ENCODE measurements at places on chromosomes 11 and 22.

DNA sequence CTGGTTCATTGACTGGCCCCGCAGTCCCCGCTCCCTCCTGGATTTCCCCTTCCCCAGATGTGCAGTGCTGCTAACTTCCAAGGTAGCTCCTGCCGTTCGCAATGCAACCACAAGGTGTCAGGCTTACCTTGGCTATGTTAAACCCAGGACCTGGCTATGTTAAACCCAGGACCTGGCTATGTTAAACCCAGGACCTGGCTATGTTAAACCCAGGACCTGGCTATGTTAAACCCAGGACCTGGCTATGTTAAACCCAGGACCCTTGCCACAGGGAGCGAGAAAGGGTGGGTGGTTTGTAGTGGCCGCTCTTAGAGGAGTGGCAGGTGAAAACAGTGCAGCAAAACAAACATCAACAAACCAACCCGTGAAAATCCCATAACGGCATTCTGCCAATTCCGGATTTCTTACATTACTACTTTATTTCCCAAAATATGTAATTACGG lies 2.9 kb upstream of the ADAMTS8 start:
- DNase-seq = peak; percentile 83

- DNase-seq = no peak
Observed at GRCh38 chr22:45998638-45999378, 21.8 kb upstream of the WNT7B start.

DNA sequence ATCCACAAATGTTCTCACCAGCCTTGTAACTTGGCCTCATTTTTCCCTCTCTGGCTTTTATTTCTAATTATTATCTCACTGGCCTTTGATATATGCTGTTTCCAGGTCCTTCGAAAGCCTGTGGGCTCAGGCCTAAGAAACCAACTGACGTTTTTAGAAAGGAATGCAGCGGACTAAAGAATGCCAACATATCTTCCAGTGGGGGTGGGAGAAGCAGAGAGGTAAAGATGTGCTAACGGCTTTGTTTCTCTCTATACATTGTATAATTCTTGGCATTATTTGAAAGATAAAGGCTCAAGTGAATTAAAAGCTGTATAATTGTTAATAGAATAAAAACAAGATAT lies 28.2 kb downstream of the OR6Q1 start:
- DNase-seq = no peak

DNA sequence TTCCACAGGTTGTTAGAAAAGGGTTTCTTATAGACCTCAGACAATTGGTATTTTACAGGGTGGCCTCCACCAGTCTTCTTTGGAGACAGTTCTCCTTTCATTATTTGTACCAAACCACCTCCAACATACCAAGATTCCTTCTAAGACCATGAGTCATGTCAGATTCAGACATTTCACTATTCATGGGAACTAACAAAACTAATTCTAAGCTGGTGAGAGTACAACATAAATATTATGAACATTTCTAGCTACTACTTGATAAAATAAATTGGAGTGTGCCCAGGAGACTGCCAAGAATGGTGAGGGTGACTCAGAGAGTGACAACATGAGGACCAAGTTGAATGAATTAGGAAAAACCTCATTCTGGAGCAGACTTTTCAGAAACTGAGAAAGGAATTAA lies 494.6 kb upstream of the LRRC4C start:
- DNase-seq = no peak

DNA sequence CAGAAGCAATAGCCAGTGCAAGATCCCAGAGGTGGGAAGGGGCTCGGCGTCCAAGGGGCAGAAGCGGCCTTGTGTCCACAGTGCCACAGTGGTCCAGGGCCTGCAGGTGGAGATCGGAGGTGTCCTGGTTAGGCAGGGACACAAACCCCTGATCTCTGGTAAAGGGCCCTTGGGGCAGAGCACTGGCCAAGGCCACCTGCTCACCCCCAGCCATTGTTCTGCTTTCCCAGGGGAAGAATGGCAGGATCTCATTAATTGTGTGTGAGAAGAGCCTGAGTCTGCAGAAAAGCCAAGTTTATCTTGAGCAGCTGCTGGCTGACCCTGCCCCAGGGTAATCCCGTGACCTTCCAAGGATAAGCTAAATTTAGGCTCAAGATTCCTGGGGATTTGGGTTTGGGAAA lies 3.1 kb upstream of the CLDN5 start:
- DNase-seq = no peak

DNA sequence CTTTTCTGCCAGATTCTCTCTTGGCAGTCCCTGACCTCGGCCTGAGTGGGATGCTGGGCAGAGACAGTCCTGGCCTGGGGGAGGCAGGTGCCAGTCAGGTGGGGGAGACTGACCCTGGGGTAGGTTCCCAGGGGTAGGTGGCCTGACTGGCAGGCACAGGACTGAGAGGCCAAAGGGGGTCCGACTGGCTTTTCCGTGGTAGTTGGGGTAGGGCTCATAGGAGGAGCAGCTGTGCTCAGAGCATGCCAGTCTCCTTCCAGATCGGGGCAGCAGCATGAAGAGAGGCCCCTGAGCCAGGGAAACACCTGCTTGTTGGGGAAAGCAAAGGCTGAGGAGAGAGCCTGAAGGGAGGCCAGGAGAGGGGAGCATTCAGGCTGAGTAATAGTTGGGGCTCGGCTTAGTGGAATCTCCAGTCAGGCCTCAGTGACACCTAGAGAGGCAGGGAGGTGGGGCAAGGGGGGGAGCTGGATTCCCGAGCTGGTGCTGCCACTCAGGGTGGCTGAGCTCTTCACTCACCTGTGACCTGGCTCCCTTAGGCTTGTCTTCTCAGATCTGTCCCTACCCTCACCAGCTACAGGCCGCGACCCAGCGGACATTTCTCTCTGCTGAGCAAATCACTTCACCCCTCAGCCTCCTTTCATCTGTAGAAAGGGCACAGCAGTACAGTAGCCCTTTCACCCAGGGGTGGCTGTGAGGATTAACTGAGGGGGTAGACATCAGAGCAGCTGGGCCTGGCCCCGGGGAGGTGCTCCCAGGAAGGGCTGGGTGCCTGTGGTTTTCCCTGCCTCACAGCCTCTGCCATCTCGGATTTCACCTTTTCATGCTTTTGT lies 26.2 kb downstream of the MCM5 start:
- DNase-seq = no peak

DNA sequence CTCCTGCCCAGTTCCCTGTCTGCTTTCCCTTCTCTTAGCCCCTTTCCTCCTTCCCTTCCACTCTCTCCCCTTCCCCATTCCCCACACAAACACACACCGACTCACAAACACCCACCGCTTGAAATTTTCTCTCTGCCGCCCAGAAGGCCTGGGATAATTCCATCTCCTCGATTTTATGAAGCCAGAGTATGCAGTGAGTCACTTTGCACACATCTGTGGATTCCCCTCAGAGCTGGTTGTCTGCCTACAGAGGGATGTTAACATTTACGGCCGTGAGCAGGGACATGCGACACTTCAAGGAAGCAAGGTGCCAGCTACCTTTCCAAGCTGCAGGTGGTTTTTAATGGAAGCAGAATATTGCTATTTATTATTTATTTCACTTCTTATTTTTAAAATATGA lies 332.0 kb downstream of the TENM4 start:
- no peak for DNase-seq

- DNase-seq = no peak
Observed at GRCh38 chr11:102194257-102194656, 84.0 kb downstream of the YAP1 start.

- peak; percentile 85 for DNase-seq
Observed at GRCh38 chr22:38114484-38115398, 4.3 kb upstream of the BAIAP2L2 start.

DNA sequence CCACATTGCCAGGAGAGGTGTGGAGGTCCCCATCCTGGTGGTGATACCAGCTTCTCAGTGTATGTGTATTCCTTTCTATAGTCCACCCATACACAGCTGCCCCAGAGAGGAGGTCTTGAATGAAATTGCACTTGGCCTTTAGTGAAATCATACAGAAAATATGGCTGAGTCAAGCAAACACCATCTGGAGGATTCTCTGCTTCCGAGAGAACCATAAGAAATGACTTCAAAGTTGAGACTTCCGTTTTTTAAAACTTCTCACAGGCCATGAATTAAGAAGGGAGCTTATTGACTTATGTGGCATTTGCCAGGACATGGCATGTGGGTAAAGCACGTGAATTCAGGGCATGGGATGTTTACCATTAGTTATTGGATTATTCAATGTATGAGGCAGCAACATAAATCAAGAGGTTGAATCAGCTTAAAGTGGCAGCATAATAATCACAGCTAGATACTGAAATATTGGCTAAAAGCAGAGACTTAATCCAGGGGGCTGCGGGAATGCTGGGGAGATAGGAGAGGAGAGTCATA lies 119.1 kb upstream of the MTNR1B start:
- no peak for DNase-seq

DNA sequence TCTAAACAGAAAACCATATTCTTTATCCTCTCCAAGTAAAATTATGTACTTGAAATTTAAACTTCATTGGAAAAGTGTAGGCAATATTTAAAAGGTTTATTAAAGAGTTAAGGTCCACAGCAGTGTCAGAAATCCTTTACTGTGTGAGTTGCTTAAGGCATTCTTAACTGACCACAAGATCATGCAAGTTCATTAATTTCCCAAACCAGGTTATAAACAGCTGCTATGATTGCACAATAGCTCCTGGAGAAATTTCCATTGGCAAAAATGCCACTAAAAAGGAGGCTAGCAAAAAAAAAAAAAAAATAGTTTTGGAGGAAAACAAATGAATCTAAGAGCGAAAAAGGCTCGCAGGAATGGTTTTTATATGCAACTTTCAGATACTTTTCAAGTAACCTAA lies 106.2 kb downstream of the ETS1 start:
- DNase-seq = no peak

DNA sequence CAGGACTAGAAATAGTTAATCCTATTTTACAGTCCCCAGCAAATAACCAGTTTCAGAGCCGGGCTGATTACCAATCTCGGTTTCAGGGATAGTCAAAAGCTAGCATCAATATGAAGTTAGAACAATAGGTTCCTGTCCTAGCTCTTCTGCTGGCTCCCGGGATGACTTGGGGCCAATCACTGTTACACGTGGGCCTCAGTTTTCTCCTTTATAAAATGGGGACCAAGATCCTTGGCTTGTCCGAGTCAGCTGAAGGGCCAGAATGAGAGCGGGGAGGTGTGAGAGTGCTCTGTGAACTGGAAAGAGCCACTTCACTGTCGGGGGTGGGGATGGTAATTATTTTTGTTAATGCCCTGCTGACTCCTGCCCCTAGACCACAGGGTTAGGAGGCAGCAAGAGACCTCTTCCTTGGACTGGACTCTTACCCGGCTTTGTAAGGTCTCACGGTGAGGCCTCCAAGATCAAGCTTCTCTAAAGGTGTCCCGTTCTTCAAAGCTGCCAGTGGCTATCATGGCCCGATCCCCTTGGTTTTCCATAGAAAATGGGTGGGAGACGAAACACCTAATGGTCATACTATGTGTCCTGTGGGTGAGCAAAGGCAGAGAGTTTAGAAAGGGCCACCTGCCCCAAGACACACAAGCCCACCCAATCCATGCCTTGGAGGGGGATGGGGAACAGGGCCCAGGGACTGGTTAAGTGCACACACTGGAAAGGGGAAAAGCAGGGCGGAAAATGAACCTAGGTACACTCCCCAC lies 1.4 kb downstream of the UCP2 start:
- no peak for DNase-seq
